ENCODE measurements at places on chromosomes 7 and 10. TPM values are rescaled to one million over a fixed set of nuclear protein-coding genes. Genes with fewer than 3 reads are reported as not detected.

SORBS1 gene
- 0.43 TPM for total RNA-seq

ADAMTS14 gene
- total RNA-seq: 0.39 TPM

NEURL1 gene
- 2.2 TPM for total RNA-seq

HOXA9 gene
- total RNA-seq: not detected

KIAA1549 gene
- total RNA-seq: 1.3 TPM

CLCN1 gene
- not detected for total RNA-seq

NRCAM gene
- total RNA-seq: 0.05 TPM

FAM25G gene
- not detected for total RNA-seq

DNA sequence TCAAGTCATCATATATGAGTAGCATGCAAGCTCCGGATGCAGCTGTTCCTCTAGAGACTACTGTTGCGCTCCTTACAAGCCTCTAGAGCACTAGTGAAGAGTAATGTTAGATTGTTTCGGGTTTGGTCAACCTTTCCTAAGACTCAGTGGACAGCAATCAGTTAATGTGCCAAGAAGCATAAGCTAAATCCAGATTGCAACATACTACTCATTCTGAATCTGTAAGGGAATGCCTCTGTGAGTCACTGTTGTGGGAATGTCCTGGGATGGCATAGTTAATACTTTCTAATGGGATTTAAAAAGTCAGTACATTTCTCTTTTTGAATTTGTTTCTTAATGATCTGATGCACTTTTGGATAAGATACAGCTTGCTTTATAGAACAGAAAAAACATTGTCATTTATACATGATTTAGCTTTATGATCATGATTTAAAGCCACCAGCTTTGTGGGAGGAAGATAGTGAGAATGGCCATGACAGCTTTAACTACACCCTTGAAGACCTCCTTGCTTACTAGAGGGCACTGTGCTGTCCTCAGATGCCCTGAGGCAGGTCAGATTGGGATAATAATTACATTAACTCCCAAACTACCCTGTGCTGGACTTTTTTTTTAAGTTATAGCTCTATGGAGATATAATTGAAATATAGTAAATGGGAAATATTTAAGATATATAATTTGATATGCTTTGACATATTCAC is 138.4 kb downstream of the SDK1 start:
- no peaks in the 10 kb centered on the region for H3K4me1 ChIP-seq
- H3K4me3 ChIP-seq: no peak overlapping the region
- DNase-seq: no peak
- no peak overlapping the region for H3K27ac ChIP-seq
- no peaks in the 10 kb centered on the region for H3K36me3 ChIP-seq

DNA sequence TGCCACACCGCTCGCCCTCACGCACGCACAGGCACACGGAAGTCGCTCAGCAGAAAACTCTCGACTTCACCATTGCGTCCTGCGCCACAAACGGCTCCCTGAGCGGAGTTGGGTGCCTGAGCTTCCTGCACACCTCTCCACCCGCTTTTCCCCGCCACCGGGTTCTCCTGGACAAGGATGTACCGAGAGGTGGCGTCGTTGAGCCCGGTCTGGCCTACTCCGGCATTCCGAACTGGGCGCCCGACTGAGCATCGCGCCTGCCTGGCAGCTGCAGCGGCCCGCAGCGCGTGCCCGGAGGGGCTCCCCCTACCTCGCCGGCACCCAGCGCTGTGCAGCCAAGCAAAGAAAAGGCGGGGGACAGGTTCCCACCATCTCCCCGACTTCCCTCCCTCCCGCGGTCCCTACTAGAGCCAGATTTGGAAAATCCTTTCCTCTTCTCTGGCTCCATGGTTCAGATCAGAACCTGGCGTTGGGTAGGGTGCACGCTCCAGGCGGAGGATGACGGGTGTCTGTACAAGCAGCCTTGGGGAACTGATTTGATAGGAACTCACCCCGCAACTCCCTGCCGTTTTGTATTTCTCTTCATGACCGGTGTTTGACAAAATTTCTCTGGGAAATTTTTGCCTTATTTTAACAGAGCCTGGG is 1.7 kb downstream of the SORCS3 start:
- H3K27ac ChIP-seq: no peak overlapping the region
- no peak overlapping the region for H3K4me3 ChIP-seq
- peaks cover 71% of the 10 kb centered on the region for H3K27me3 ChIP-seq
- no peak for DNase-seq
- peaks cover 2% of the 10 kb centered on the region for H3K4me1 ChIP-seq
- no peaks in the 10 kb centered on the region for H3K36me3 ChIP-seq

GRCh38 chr7:46664453-46664852 is 743.4 kb upstream of the IGFBP3 start:
- no peaks in the 10 kb centered on the region for H3K4me1 ChIP-seq
- H3K27me3 ChIP-seq: no peaks in the 10 kb centered on the region
- no peaks in the 10 kb centered on the region for H3K36me3 ChIP-seq

DNA sequence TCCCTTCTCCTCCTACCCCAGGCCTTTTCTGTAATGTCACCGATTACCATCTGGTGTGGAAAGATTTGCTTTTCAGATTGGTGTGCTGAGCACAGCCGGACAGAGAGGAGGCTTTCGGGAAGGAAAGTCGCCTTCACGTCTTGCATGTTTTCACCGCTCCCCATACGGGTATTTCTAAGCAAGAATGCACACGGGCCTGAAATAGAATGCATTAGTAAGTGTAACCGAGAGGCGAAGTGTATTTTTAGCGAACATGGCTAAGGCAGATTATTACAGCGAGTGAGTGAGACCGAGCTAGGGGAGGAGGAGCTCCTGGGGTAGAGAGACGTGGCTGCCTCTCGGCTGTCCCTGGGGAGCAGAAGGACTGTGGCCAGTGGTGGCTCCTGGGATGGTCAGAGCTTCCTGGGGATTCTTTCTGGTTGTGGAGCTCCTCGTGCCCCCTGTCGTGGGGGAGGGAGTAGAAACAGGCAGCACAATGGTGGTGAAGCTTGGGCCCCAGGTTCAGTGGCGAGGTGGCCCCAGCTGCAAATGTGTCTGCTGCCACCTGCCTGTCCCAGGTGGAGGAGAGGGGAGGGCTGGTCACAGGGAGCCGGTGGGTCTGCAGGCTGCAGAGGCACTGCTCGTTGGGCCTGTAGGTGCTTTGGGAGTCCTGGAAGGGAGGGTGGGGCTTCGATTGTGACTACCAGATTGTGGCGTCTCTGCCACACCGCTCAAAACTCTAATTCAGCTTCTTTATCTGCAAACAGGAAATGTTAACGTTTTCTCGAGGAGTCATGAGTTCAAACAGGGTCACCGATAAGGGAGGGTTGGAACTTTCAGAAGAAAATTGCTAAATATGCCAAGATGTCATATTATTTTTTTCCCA is 135.8 kb downstream of the CAMK1D start:
- H3K4me1 ChIP-seq: peaks cover 11% of the 10 kb centered on the region
- no peak for DNase-seq
- H3K4me3 ChIP-seq: no peak overlapping the region
- no peaks in the 10 kb centered on the region for H3K36me3 ChIP-seq

GRCh38 chr7:5439209-5439571 is 15.6 kb upstream of the TNRC18 start:
- H3K27ac ChIP-seq: no peak overlapping the region
- no peak overlapping the region for H3K4me3 ChIP-seq
- H3K4me1 ChIP-seq: no peaks in the 10 kb centered on the region
- DNase-seq: no peak

DNA sequence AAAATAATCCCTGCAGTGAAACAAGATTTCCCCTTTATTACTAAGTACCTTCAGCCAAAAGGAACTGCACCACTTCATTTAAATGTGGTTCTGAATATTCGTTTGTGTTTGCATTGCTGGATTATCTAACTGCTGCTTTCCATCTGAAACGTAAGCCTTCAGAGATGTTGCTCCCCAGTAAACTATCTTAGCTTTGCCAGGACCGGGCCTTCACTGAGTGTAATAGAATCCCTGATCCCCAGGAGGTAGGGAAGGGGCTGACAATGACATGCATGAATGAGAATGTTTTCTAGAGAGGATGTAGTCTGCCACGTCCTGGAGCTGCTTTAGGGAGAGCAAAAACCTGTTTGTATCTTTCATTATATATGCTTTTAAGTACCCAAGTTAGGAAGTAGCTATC is 19.5 kb upstream of the INSYN2A start:
- H3K27ac ChIP-seq: no peak overlapping the region
- H3K27me3 ChIP-seq: no peaks in the 10 kb centered on the region
- H3K4me3 ChIP-seq: no peak overlapping the region
- no peaks in the 10 kb centered on the region for H3K4me1 ChIP-seq
- no peaks in the 10 kb centered on the region for H3K36me3 ChIP-seq
- no peak for DNase-seq

DNA sequence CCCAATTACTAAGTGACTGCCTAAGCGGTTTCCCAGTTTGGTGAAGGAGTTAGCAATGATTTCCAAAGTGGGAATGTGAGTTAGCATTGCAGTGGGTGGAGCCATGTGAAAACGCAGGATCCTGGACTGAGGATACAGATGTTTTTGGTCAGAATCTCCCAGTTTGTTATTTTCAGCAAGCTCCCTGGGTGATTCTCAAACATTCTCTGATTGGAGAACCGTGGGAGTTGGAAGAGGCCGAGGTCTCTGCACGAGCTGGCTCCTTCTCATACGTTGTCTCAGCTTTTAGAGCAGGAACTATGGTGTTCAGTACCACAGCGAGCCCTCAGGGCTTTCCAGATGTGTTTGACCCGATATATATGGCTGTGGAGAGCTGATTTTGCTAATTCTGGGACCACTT is 396.5 kb upstream of the NPVF start:
- H3K27ac ChIP-seq: no peak overlapping the region
- H3K4me1 ChIP-seq: peaks cover 12% of the 10 kb centered on the region
- H3K4me3 ChIP-seq: no peak overlapping the region
- DNase-seq: no peak

GRCh38 chr10:57168611-57169240 is 807.7 kb upstream of the ZWINT start:
- no peak overlapping the region for H3K4me3 ChIP-seq
- no peak overlapping the region for H3K27ac ChIP-seq
- H3K4me1 ChIP-seq: no peaks in the 10 kb centered on the region
- no peak for DNase-seq

GRCh38 chr7:101882595-101883564 is 65.5 kb downstream of the CUX1 start:
- no peaks in the 10 kb centered on the region for H3K36me3 ChIP-seq
- no peak overlapping the region for H3K4me3 ChIP-seq
- no peaks in the 10 kb centered on the region for H3K27me3 ChIP-seq
- H3K4me1 ChIP-seq: peaks cover 8% of the 10 kb centered on the region
- no peak for DNase-seq

DNA sequence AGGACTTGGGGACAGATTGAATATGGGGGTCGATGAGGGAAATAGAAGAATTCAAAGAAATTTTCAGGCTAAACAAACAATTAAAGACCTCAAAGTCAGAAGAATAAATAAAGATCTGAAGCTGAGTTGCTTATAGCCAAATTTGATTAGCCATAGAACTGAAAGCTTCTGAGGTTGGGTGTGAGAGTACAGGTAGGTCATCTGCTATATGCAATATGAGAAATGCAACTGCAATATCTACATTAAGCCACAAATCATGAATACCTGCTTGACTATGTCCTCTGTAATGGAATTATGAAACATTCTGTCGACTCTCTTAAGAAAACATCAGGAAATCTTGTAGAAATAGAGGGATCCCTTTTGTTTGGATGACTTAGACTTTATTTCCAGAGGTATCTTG is 192.1 kb upstream of the PCDH15 start:
- no peaks in the 10 kb centered on the region for H3K36me3 ChIP-seq
- no peaks in the 10 kb centered on the region for H3K27me3 ChIP-seq
- H3K4me1 ChIP-seq: no peaks in the 10 kb centered on the region
- DNase-seq: no peak

- no peak overlapping the region for H3K27ac ChIP-seq
- H3K4me1 ChIP-seq: no peaks in the 10 kb centered on the region
- H3K4me3 ChIP-seq: no peak overlapping the region
- H3K27me3 ChIP-seq: no peaks in the 10 kb centered on the region
- DNase-seq: no peak
Observed at GRCh38 chr7:4760952-4761351, 14.5 kb upstream of the AP5Z1 start.

DNA sequence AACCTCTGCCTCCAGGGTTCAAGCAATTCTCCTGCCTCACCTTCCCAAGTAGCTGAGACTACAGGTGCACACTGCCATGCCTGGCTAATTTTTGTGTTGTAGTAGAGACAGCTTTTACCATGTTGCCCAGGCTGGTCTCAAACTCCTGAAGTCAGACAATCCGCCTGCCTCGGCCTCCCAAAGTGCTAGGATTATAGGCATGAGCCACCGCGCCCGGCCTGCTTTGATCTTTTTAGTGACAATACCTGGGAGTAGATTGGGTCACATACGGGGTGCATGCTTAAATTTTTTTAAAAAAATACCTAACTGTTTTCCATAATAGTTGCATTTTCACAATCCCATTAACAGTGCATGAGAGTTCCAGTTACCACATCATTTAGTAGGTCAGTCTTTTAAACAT is 47.7 kb downstream of the CCDC71L start:
- no peaks in the 10 kb centered on the region for H3K36me3 ChIP-seq
- DNase-seq: no peak
- peaks cover 2% of the 10 kb centered on the region for H3K27me3 ChIP-seq
- no peak overlapping the region for H3K27ac ChIP-seq
- no peak overlapping the region for H3K4me3 ChIP-seq
- no peaks in the 10 kb centered on the region for H3K4me1 ChIP-seq

GRCh38 chr10:79488870-79489269 is 23.5 kb upstream of the EIF5AL1 start:
- H3K4me3 ChIP-seq: no peak overlapping the region
- no peak overlapping the region for H3K27ac ChIP-seq
- no peaks in the 10 kb centered on the region for H3K36me3 ChIP-seq
- peaks cover 8% of the 10 kb centered on the region for H3K27me3 ChIP-seq
- H3K4me1 ChIP-seq: no peaks in the 10 kb centered on the region
- no peak for DNase-seq

DNA sequence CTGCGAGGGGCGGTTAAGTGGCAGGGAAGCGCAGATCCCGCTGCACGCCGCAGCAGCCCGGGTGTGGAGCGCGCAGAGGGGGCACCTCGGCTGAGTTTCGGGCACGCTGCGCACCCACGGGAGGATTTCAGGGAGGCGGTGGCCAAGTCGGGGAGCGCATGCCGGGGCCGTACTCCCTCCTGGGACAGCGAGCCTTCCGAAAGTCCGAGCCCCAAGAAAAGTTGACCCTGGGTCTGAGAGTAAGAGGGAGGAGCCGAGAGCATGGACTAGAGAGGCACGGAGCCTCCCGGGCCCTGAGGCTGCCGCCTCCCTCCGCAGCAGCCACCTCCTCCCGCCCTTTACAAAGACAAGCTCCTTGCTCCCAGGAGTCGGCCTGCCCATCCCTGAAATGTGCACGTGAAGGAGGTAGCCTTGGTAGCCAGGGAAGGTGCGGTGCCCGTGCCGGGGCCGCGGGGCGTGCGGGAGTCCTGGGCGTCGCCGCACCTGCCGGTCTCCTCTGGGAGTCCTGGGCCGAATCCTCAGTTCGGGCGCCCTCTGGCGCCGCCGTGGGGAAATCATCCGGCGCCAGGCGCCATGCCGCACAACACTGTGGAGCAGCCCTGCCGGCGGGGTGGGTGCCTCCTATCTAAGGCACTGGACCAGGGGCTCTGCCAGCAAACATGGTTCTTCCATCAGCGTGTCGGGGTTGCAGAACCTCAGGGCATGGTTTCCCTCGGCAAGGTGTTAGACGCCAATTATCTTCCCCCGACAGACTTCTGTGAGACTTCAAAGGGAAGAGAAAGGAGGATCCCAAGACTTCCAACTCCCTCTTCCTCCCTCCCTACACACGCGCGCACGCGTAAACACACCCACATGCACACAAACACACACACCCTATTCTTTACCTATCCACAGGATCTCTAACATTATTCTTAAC is 104.0 kb downstream of the TRIL start:
- no peaks in the 10 kb centered on the region for H3K36me3 ChIP-seq
- peaks cover 42% of the 10 kb centered on the region for H3K27me3 ChIP-seq
- peak overlapping the region; percentile 39 for H3K4me3 ChIP-seq
- DNase-seq: peak; percentile 54

- DNase-seq: no peak
- H3K4me3 ChIP-seq: no peak overlapping the region
- H3K4me1 ChIP-seq: no peaks in the 10 kb centered on the region
- H3K27me3 ChIP-seq: peaks cover 4% of the 10 kb centered on the region
- H3K27ac ChIP-seq: no peak overlapping the region
Observed at GRCh38 chr7:55043691-55044370, 25.0 kb downstream of the EGFR start.
